ENCODE measurements at places on chromosomes 16 and 17.

DNA sequence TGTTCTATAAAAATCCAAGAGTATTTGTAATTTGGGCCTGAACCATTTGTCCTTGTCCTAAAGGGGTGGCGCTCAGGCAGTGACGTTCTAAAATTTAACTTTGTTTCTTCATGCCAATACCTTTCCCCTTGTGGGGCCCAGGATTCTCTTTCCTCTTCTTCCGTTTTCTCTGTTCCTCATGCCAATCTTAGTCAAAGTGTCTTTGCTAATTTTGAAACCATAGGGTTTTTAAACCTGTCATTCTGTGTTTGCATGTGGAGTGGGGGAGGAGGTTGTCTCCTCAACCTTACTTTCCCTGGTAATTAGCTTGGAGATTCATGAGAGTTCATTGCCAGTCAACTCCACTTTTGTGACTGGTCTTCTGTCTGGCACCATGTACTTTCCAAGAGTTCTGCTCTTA, 337.1 kb downstream of the MAF start:
- no peak for DNase-seq

DNA sequence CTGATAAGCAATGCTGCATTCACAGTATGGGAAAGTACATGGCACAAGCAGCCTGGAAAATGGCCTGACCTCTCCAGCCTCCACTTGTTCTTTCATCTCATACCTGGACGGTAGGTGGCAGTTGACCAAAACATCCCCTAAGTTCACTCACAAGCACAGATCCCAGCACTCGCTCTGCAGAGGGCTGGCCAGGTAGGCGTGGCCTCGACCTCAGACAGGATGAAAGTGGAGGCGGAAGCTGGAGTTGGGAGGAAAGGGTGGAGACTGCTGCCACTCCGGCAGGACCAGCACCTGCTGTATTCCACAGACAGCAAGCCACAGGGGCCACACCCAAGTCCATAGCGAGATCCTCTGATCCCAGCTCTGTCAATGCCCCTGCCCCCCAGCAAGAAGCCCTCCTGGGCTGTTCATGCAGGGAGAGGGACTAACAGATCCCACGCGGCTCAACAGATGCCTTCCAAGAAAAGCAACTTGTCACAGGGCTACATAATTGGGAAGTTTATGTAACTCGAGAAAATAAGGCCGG, 31.3 kb downstream of the ZCCHC14 start:
- DNase-seq: no peak

DNA sequence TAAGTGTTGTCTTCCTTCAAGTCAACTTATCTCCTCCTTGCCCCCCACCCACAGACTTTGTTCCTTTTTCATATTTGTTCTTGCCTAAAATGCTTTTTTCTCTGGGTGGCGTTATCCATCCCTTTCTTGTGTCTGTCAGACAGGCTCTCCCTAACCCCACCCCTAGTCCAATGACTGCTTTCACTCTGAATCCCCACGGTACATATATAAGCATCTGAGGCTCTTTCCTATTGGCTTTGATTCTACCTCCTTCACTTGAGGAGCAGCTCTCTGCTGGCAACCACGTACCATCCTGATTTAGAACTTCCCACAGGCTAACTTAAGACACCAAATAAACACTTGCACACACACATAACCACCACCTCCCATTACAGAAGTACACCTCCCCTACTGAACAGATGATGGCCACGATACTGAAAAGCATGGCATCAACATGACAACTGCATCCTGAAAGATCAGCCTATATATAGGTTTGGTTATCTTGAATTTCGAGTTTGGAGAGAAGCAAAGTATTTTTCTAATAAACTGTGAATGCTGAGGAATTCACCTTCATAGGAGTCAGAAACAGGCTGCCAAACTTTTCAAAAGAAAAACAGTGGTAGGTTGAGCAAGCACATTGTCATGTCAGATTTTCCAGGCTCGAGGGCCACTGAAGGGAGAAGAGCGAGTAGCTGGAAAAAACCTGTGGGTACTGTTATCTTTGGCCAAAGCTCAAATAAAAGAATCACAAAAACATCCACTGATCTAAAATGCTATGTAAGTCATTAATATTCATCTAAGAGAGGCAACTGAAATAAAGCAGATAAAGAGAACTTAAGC, 24.3 kb downstream of the STAT3 start:
- DNase-seq: no peak

DNA sequence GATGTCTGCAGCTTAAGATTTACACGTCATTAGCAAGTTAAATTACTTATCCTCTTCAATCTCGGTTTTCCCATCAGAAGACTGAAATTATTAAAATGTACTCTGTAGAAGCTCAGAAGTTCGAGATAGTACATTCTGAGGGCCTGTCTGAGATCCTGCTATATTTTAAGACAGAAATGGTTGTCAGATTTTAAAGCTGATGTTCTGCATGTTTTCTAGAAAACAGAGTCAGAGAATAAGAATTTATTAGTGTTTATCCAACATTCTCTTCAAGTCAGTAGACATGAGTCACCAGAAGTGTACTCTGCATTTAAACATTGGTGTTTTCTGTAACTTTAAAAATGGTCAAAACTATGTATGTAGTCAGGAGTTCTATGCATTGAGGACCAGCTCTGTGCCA, 155.2 kb upstream of the MYOCD start:
- no peak for DNase-seq

GRCh38 chr16:65114527-65114926, 7.3 kb downstream of the CDH11 start:
- no peak for DNase-seq

- no peak for DNase-seq
These were observed 298.2 kb downstream of the HAPSTR1 start for GRCh38 chr16:9389543-9390207.

DNA sequence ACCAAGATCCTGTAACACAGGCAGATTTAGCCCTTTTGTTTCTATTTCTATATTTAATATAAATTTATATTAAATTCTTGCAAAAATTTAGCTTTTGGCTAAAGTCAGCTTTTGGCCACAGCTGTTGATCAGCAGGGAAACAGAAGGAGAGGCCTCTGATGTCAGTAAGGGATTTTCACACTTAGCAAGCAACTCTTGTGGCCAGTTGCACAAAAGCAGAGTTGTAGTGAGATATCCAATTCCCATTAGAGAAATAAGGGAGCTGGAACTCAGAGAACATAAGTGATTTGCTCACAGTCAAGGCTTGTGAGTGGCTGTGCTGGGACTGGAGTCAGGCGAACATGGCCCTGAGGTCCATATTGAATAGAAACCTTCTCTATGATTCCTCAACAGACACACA, 16.7 kb upstream of the HEATR6 start:
- DNase-seq: no peak

DNA sequence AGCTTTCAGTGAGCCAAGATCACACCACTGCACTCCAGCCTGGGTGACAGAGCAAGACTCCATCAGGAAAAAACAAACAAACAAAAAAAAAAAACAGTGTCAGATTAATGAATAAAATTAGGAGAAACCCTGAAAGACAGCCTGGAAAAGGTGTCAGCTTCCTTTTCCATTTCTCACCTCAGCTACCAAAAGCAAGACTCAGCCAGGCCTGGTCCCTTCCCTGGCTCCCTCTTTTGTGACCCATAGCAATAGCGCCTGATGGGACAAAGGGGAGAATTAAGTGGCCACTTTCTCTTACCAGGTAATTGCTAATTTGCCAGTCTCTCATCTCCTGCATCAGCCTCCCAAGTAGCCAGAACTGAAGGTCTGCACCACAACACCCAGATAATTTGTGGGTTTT, 3.9 kb upstream of the THRA start:
- no peak for DNase-seq

- peak; percentile 99 for DNase-seq
These were observed at the start of gene PHF23 for GRCh38 chr17:7239091-7240027. PHF23 (minus strand) TSS chr17:7239457; CDS start chr17:7239279, 178 bp downstream.

DNA sequence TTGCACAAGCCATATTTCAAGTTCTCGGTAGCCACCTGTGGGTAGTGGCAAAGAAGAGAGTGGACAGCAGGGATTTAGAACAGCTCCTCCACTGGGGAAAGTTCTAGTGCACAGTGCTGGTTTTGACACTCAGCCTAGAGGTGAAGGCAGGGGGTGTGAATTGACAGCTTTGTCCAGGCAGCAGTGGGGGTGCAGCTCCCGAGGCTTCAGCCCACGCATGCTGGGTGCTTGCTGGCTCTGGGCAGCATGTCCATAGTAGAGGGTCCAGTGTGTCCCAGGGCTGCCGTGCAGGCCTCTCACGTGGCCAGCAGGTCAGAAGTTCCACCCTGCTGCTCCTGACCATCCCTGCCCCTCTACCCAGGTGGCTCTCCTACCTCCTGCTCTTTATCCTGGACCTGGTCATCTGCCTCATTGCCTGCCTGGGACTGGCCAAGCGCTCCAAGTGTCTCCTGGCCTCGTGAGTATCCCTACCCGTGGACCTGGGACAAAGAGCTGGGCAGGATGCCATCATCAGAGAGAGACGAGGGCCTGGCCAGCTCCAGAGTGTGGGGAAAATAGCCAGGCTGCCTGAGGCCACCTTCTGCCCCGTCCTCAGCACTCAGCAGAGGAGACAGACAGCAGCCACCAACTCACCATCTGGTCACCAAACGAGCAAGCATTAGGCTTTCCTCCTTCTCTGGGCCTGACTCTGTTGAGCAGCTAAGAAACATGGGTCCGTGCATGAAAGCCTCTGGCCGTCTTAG, 29.8 kb downstream of the TTYH2 start:
- DNase-seq: no peak

GRCh38 chr17:18987230-18987610, 17.3 kb downstream of the FAM83G start:
- no peak for DNase-seq

DNA sequence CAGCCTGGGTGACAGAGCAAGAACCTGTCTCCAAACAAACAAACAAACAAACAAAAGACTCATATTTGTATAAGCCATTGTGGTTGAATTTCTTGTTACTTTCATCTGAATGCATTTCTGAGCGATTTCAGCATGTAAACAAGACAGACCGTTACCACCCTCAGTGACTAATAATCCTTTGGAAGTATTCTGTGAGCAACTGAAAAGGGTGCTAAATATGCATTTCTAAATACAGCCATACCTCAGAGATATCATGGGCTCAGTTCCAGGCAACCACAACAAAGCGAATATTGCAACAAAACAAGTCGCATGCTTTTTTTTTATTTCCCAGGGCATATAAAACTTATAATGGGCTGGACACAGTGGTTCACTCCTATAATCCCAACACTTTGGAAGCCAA, 109.0 kb downstream of the USP31 start:
- DNase-seq: no peak

GRCh38 chr17:50604513-50604912, 30.2 kb upstream of the ABCC3 start:
- DNase-seq: no peak

- DNase-seq: no peak
These were observed 26.7 kb downstream of the HIC1 start for GRCh38 chr17:2081564-2081963.
